ENCODE measurements at places on chromosomes 7 and 10. TPM values are rescaled to one million over a fixed set of nuclear protein-coding genes. Genes with fewer than 3 reads are reported as not detected.

UNCX gene
- not detected for total RNA-seq

TFPI2 gene
- total RNA-seq: 27.7 TPM

CTAGE4 gene
- total RNA-seq: 17.8 TPM

DNA sequence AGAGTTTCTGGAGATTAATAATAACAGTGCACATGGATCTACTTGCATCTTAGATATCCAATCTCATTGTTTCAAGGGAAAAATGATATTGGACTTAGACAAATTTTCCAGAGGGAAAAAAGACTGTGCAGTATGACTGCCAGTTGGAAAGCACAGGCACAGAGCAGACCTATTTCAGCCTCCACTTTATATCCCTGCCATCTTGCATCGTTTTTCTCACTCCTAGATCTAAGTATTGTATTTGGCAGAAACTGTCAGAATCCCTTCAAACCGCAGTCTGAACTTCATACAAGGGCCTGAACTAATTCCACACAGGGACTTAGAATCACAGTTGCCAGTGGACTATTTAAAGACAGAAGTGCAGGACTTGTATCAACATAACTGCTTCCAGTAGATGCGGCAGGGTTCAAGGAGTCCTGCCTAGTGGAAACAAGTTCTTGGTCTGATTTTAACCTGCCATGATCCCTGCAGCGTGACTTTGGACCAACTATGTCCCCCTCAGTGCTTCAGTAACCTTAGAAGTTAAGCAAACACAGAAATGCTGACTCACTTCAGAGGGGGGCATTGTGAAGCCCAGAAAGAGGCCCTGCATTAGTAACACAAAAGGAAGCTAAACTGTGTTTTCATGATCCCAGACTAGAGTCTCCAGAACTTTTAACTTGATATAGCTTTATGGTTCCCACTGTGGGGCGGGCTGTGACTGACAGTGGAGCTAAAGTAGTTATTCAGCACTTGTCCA lies 95.7 kb upstream of the PALS2 start:
- DNase-seq: peak; percentile 62

GRCh38 chr7:140485500-140486265 lies 6.4 kb upstream of the MKRN1 start:
- no peak for DNase-seq

DNA sequence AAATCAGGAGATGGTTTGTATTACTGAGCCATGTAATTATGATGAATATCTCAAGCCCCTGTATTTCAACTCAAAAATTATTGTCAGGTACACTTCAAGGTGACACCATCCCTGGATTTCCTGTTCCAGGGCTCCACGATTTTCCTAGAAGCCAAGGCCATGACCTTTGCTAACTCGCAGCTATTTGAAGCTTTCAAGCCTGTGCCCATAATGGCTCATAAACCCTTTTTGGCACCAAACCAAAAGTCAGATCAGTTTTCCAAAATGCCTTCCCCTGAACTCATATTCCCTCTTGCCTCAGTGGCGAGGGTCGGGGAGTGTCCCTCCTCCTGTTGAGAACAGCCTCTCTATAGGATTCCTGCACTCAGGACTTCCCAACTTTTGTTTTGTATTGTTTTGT lies 70.8 kb downstream of the HIP1 start:
- DNase-seq: no peak

Measured in umbilical cord (tissue), 2 donors.